Kidney capillary endothelial cell (primary cell): ENCODE measurements at places on chromosomes 2 and 18.
A peak's percentile ranks its signal among the peaks of the same experiment; 100 is the strongest.

GRCh38 chr18:57951999-57952774 lies 91.8 kb upstream of the NEDD4L start:
- DNase-seq: no peak

DNA sequence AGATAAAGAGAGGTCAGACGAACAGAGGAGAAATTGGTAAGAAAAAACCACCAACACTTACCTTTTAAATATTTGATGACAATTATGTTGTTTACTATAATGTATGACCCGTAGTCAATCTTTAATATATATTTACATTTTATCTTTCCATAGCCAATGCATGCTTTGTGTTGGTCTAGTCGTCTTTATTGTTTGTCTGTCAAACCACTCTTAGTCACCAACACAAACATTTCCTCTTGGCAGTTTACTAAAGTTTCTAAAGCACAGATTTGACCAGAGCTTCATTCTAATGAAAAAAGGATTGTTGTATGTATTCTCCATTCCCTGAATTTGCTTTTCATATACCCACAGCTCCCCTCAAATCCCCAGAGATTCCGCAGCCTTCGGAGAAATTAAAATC lies 784.7 kb upstream of the PIK3C3 start:
- DNase-seq: no peak

DNA sequence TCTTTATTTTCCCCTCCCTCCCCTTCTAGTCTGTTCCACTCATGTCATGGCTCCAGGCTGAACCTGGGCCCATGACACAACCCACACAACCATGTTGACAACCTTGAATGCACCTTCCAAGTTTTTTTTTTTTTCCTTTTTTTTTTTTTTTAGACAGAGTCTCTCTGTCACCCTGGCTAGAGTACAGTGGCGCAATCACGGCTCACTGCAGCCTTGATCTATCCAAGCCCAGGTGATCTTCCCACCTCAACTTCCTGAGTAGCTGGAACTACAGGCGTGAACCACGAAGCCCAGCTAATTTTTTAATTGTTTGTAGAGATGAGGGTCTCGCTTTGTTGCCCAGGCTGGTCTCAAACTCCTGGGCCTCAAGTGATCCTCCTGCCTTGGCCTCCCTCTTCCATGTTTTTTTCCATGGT lies 21.9 kb upstream of the ROCK2 start:
- DNase-seq: no peak

DNA sequence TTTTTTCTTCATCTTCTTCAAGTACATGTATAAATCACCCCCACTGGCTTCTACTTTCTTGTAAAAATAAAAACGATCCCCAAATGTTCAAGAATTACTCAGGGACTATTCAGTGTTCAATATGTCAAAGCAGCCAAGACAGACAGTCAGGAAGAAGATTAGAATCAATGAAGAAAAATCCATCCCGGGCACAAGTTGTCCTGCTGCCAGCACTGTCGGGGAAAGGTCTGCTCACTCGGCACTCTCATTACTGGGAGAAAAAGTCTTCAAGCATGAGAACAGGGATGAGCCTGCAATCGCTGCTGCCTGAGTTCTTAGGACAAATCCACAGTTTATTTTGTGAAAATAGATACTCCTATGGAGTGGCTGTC lies 482.8 kb upstream of the KLHL29 start:
- no peak for DNase-seq

DNA sequence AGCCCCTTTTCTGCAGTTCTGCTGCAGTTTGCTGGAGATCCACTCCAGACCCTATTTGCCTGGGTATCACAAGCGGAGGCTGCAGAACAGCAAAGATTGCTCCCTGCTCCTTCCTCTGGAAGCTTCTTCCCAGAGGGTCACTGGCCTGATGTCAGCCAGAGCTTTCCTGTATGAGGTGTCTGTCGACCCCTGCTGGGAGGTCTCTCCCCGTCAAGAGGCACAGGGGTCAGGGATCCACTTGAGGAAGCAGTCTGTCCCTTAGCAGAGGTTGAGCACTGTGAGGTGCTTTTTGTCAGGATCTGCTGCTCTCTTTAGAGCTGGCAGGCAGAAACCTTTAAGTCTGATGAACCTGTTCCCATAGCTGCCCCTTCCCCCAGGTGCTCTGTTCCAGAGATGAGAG lies 42.0 kb upstream of the MYL1 start:
- DNase-seq: no peak

- DNase-seq: no peak
Measured at GRCh38 chr2:23622966-23623675, 238.1 kb downstream of the KLHL29 start.

- no peak for DNase-seq
Measured at GRCh38 chr18:35406666-35407065, 29.5 kb upstream of the ZNF396 start.

- no peak for DNase-seq
Measured at GRCh38 chr2:172964511-172965139, 111.0 kb upstream of the MAP3K20 start.

- DNase-seq: peak; percentile 66
Measured at GRCh38 chr2:170843656-170844055, 27.0 kb downstream of the GAD1 start.

DNA sequence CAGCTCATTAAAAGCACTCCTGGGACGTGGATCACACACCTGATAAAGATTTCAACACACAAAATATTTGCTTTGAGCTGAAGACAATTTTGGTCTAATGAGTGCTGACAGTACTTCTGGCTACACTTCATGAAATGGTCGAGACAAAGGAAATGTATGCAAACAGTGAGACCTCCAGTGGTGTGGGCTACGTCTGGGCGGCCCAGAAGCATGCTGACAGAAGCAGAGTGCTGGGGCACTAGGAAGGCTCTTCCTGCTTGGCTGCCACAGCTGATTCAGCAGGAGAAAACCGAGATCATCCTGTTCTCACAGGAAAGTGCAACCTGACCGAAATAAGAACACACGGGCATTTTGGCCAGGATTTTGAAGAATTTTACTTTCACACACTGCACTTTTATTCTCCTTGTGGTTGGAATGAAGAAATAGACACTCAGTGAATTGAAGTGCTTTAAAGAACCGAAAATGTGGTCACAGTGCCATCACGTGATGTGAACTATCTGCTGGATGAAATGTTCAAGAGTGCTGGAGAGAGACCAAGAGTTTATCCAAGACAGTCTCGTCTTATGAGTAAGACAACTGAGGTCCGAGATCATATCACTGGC lies 149.5 kb downstream of the CCBE1 start:
- DNase-seq: no peak

DNA sequence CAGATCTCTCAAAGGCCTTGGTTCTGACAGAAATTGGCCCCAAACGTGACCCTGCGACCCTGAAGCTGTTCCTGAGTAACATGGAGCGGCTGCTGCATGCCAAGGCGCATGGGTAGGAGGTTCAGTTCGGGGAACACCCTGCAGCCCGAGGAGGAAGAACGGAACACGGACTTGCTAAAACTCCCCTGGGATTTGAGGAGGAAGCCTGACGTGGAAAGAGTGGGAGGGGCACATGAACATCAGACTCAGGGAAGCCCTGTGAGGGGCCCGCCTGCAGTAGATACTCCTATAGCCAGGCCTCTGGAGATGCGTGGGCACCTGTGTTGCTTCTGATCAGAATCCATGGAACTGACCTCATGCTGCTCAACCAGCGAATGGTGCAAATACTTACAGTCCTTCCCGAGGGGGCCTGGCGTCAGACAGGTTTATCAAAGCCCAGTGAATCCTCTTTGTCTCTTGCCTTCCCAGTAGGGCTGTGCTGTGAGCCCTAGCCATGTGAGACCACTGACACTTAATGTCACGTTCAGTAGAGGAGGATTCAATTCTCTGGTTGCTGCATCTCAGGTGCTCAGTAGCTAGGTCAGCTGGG lies 46.8 kb downstream of the IMPA2 start:
- DNase-seq: no peak

DNA sequence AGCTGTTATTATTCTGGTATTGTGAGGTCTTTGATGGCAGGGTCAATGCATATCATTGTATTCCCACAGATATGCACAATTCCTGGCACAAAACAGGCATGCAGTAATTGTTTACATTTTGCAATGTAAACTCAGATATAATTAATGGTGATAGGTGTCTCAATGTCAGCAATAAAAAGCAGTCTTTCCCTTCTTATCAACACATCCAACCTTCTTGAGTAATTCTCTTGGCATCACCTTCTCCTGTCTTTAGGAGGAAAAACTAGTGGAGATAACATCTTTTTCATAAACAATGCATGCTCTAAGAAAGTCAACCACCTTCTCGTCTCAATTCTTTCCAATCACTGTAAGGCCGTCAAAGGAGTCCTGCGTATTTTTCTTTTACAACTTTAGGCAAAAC lies 313.3 kb upstream of the GULP1 start:
- no peak for DNase-seq

DNA sequence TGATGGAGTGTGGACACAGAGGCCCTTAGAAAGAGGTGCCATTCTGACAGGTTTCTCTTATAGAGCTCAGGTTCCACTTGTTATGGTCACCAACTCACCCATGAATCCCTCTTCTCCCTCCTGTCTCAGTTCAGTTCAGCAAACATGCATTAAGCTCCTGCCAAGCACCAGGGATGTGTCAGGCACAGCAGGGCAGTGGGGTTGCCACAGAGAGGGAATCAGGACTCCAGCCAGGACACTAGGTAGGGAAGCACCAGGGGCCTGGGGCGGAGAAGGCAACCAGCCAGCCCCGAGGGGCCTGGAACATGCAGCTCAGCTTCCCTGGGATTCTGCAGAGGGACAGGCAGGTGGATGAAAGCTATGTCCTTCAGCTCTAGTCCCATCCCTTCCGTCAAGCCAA lies 44.6 kb downstream of the TOGARAM2 start:
- no peak for DNase-seq

DNA sequence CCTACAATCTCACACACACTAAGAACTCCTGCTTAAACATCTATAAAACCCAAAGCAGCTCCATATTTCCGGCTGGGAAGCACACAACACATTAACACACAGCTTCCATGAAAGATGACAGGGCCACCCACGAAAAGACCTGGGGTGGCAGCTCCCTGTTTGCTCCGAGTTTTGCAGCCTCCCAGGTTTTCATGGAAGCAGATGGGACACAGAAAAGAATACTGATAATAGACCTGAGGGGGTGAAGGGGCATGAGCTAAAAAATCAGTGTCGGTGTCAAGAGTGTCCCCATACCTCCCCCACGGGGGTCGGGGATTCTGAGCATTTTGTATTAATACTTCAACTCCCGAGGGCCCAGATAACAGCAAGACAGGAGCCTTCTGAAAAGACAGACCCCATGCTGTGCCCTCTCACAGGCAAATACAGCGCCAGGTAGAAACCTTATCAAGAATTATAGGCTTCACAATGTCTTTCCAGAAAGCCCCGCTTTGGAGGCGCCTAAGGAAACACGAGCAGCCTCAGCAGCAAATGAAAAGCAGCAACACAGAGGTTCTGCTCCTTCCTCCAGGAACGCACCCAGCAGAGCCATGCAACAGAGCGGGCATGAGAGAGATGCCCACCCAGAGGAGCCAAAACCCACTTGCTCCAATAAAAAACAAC lies 50.5 kb downstream of the ZNF516 start:
- DNase-seq: no peak

DNA sequence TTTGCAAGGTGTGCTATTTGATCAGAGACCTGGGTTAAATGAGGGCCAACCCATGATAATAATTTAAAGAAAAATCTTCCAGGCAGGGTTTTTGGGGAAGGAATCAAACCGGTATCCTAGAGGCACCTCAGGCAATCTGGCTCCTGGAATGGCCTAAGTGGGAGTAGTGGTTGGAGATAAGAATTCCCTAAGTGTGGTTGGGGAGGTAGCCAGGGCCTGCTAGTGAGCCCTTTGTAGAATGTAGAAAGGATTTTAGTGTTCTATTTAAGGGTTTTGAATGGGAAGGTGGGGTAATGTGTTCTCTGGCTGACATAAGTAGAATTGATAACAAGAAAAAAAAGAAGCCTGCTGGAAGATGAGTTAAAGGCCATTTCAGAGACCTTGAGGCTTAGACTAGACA lies 422.2 kb downstream of the XIRP2 start:
- no peak for DNase-seq

DNA sequence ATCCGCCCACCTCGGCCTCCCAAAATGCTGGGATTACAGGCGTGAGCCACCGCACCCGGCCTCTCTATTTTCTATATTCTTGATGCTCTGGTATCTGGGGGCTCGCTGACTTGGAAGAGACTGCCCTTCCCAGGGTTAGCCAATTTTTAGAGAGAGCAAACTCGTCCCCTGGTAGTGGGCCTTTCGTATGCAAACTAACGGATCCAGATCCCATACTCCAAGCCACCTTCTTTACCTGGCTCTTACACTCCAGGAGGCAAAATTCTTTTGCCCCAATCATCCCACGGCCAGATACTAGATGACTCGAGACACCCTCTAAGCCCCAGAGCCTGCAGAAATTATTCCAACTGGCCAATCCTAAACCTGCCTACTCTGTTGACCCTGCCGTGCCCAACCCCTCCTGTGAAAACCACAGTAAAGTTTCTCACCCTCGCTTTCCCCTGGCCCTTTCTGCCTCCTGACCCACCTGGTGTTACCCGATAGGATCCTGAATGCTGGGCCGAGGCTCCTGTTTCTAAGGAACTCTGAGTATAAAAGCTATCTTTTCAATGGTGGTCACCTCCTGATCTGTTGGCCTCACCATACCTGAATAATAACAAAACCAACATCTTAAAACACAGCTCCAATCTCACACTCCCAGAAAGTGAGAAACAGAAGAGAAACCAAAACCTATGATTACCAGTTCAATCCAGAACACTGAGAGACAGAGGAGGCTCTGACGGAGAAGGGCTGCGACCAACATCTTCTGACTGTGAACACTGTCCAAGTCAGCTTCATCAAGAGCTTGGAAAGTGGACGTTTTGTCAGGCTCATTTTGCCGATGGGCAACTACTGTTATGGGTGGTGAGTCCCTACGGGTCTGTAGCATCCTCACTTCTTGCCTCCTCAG lies 57.6 kb upstream of the ZNF532 start:
- DNase-seq: no peak

- no peak for DNase-seq
Measured at GRCh38 chr18:3029215-3029952, 16.4 kb upstream of the LPIN2 start.

- no peak for DNase-seq
Measured at GRCh38 chr18:11046140-11046539, 103.2 kb downstream of the PIEZO2 start.

GRCh38 chr2:236354973-236355595 lies 90.9 kb upstream of the ASB18 start:
- DNase-seq: no peak

GRCh38 chr2:84486441-84487115 lies 27.5 kb upstream of the SUCLG1 start:
- DNase-seq: no peak

GRCh38 chr2:68879296-68879695 lies 8.1 kb upstream of the BMP10 start:
- DNase-seq: no peak

- no peak for DNase-seq
Measured at GRCh38 chr2:95760806-95761525, 169.2 kb downstream of the TRIM43 start.

DNA sequence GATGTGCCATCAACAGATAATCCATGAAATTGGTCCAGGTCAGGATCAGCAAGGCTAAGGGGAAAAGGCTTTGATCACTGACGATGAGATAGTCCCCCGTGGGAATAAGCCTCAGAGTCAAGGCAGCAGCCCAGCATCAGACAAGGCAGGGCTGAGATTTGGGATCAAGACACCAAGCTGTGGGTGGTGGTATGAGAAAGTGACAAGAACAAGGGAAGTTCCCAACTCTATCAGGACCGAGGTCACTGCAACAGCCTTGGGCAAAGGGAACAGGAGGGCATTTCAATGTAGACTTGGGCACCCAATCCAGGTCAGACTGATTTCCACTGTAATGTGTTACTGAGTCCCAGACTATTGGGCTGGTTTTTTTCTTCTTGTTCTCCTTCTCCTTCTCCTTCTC lies 18.7 kb downstream of the PLEK start:
- no peak for DNase-seq
